Posterior cingulate gyrus (tissue), 11 donors: ENCODE measurements at places on chromosomes 5 and 9.
A peak's percentile ranks its signal among the peaks of the same experiment; 100 is the strongest.

DNA sequence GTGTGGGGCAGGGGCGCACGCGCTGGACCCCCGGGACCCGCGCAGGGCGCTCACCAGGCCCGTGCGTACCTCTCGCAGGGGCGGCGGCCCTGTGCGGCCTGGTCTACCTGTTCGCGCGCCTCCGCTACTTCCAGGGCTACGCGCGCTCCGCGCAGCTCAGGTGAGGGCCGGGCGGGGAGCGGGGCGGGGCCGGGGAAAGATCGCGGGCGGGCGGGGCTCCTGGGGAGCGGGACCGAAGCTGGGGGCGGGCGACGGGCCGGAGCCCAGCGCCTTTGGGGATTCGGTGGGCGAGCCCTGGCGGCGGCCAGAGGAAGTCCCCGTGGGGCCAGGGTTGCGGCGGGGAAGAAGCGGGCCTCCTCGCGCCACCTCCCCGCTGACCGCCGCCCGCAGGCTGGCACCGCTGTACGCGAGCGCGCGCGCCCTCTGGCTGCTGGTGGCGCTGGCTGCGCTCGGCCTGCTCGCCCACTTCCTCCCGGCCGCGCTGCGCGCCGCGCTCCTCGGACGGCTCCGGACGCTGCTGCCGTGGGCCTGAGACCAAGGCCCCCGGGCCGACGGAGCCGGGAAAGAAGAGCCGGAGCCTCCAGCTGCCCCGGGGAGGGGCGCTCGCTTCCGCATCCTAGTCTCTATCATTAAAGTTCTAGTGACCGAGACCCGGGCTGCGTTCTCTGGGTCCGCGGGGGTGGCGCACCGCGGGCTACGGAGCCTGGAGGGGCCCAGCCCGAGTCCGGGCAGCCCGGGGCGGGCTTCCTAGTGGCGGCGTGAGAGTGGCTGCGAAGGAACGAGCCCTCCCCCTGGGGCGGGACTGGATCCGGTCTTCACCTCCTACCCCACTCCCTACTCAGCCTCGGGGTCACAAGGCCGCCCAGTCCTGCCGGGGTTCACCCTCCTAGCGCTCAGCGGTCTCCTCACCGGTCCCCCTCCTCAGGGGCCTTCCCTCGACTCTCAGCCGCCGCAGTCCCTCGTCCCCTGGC, 2.4 kb downstream of the LTC4S start:
- peak; percentile 84 for DNase-seq

GRCh38 chr5:78295035-78295961, 800 bp upstream of the AP3B1 start:
- no peak for DNase-seq

- DNase-seq = no peak
Measured at GRCh38 chr9:114058688-114059046, 19.4 kb downstream of the AMBP start.

DNA sequence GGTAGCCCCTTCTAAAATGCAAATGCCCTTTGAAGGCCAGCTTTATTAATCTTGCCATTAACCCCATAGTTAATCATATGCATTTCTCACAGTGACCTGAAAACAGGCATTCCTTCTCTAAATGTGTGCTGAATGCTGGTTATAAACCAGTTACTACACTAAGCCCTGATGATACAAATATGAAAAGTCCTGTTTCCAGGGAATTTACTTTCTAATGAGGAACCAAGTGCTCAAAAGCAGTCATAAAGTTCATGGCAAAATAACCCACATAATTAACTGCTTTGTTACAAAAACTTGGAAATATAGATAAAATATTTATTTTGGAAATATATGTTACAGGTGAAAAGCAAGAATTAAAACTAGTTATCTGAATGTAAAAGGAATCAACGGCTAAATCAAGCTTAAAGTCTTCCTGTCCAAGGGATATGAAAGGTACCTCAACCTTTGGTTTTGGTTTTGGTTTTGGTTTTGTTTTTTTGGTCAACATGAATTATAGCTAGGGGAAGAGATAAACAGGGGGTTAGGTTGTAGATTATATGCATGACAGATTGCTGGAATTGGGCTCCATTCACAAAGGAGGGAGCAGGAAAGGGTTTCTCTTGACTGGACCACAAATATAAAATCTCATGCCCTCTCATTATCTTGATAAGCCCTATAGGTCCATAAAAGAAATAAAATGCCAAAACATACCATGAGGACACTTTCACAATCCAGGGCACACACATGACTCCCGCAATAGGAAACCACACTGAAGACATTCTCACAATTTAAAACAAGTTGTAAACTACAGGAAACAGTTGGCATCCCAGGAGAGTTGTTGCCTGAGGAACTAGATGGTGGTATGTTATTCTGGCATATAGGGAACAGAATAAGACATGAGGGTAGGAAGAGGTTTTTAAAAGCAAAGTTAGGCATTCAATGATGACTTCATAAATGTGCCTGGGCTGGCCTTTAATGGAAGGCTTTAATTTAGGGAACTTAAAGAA, 46.7 kb upstream of the MACIR start:
- DNase-seq = no peak

- DNase-seq = no peak
Measured at GRCh38 chr5:133921979-133922378, 46.4 kb downstream of the C5orf15 start.

GRCh38 chr5:173733021-173733420, 116.6 kb upstream of the BOD1 start:
- DNase-seq = peak; percentile 57

DNA sequence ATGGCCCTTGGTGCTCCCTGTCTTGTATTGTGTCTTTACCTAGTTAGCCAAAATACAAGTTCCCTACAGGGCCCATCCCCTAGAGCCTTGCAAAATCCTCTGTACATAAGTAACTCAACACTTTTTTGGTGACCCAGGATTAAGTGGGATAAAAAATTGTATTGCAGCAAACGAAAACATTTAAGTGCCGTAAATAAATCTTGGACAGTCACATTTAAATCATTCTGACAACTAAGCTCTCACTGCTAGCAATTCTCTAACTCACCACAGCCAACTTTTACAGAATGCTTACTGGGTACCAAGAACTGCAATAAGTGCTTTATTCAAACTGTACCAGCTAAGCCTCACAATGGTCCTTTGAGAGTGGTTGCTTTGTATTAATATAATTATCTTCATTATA, 56.6 kb downstream of the GNAQ start:
- DNase-seq = no peak

DNA sequence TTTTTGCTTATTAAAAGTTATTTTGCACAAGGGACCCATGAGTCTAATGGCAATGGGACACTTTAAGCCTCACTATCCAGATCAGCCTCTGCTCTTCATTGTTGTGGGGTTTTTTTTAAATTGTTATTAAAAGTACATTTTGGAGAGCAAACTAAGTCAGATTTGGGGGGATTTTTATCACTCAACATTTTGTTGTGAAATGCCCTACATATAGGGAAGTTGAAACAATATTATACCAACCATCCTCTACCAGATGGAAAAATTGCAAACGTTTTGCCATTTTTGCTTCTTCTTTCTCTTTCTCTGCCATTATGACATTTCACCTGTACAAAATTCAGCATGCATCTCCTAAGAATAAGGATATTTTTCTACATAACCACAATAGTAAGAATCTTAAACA, 75.3 kb downstream of the SLC1A3 start:
- no peak for DNase-seq
